ENCODE measurements at places on chromosomes 7 and 10. TPM values are rescaled to one million over a fixed set of nuclear protein-coding genes. Genes with fewer than 3 reads are reported as not detected.

DNA sequence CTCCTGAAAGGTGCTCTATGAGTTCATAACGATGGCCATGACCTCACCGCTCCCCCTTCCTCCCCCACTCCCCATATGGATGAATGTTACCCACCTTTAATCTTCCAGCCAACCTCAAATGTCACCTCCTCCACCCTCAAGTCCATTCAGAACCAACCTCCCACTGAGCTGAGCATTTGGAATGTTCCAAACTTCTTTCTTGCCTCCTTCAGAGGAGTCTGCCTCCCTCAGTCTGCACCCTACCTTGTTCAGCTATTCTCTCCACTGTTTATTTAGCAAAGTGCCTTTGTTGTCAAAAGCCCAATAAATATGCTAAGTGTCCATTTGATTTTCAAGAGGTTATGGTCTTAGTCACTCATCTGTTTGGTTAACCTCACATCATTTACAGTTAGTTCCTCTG is 22.9 kb upstream of the MTPAP start:
- DNase-seq: no peak

DNA sequence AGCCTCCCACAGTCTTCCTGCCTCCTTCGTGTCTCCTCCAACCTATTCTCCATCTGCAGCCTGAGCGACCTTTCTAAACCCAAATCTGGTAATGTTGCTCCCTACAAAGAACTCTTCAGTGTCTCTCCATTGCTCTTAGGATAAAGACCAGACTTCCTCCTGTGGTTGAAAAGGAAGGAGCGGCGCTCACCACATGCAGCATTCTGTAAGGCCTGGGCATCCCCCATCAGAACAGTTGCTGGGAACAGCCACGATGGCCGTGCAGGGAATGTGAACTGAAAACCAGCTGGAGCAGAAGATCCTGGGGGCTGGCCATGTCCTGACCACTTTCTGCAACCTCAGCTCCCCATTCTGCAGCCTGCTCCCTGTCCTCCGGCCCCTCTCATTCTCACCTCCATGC is 237.8 kb upstream of the ZMIZ1 start:
- DNase-seq: no peak

- DNase-seq: no peak
Observed at GRCh38 chr7:82534684-82535083, 91.1 kb upstream of the CACNA2D1 start.

DNA sequence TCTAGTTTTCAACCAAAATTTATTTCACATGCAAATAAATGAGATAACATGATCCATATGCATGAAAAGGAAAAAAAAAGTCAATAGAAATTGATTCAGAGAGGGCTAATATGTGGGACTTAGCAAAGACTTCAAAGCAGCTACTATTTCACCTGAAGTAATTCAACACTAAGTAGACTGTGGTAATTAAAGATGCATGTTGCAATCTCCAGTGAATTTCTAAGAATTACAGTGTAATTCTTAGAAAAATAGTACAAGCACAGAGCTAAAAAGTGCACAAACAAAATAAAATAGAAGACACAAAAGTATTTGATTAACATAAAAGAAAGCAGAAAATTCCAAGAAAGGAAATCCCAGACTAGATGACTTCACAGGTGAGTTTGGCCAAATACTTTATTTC is 25.7 kb downstream of the GPR22 start:
- DNase-seq: no peak

- DNase-seq: no peak
Observed at GRCh38 chr10:88091490-88092061, 228.2 kb downstream of the PTEN start.

DNA sequence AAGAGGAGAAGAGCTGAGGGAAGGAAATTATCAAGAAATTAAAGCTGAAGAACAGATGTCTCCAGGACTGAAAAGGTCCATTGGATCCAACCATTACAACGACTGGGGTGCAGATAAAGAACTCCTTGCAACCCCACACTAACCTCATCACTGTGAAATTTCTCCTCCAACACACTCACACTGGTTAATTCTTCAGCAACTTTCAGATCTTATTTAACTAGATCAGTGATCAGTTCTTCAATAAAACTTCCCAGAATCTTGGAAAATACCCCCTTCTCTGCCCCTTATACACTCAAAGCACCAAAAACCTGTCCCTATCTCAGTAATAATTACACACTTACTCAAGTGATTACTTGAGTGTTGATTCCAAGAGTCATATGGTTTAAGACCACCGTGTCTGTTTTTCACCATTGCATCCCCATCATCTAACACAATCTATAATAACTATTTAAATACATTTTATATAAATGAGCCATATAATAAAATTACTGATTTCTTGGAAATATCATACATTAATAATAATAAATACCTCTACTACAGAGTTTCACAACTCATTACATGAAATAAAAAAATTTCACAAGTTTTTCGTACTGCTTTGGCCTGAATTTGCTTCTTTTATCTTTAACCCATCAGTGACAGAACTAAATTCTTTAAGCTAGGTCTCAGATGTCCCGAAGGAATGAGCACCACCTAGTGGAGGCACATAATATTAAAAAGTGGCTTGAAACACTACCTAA is 123.7 kb downstream of the MPP7 start:
- peak; percentile 74 for DNase-seq

- DNase-seq: no peak
Observed at GRCh38 chr7:25430200-25430931, 202.1 kb upstream of the NPVF start.

DNA sequence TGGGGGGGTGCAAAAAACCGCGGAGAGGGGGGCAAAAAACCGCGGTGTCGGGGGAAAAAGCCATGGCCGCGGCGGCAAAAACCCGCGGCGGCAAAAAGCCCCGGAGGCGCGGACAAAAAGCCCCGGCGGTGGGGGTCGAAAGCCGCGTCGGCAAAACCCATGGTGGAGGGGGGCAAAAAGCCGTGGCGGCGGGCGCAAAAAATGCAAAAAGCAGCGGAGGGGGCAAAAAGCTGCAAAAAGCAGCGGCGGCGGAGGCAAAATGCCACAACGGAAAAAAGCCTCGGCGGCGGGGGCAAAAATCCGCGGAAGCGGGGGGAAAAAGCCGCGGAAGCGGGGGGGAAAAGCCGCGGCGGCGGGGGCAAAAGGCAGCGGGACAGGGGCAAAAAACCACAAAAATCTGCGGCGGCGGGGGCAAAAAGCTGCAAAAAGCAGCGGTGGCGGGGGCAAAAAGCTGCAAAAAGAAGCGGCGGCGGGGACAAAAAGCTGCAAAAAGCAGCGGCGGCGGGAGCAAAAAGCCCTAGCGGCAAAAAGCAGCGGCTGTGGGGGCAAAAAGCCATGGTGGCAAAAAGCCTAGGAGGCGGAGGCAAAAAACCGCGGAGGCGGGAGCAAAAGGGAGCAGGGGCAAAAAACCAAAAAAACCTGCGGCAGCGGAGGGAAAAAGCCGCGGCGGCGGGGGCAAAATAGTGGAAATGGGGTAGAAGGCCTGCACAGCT is 418.9 kb downstream of the ZNF716 start:
- no peak for DNase-seq

DNA sequence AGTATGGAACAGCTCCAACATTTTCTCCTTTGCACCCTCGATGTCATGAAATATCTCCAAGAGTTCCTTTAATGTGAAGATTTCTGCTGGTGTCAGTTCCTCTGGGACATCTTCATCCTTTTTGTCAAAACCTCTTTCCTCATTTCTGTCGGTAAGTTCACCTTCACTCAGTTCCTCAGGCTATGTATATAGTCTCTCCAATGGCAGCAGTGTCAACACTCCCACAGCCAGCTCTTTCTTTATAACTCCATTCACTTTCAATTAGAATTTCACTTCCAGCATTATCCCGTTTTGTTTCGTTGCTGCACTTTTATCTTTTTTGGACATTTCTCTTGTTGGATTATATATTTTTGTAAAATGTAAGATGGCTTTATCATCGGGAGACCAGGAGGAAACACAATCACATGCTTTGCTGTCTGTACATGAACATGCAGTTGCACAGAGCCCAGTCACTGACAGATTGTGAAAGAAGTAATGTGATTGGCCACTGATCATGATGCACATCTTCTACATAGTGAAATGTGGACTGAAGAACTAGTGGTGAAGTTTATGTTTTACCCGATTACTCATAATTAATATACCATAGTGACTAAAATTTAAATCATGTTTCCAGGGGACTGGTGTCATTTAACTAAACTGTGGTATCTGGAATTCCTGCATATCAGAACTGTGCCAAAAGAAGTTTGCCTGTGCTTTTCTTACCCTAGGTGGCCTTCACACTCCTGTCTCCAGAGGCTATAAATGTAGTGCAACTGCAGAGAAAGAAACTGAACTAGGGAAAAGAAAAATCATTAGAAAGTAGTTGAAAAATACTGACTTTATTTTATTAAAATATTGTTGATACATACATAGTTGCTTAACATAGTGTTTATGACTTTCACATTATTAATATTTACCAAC is 289.6 kb downstream of the PPP1R3A start:
- DNase-seq: no peak

DNA sequence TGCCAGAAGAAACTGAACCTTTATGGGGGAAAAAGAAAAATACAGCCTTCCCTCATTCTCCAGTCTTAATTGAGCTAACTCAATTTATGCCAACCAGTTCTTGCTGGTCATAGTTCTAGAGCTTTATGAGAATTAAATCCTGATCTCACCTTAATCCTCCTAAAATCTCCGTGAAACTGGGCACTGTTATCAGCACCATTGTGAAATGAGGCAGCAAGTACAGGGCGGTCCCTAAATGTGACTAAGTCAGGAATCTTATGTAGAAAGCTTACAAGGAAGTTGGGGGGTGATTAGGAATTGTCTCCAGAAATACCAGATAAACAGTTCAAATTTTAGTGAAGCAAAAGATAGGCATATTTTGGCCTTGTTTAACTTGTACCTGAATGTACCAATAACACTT is 10.7 kb upstream of the INSYN2A start:
- no peak for DNase-seq

GRCh38 chr7:104878577-104878976 is 135.4 kb upstream of the KMT2E start:
- no peak for DNase-seq

GRCh38 chr7:35286422-35286821 is 32.5 kb upstream of the TBX20 start:
- DNase-seq: no peak

DNA sequence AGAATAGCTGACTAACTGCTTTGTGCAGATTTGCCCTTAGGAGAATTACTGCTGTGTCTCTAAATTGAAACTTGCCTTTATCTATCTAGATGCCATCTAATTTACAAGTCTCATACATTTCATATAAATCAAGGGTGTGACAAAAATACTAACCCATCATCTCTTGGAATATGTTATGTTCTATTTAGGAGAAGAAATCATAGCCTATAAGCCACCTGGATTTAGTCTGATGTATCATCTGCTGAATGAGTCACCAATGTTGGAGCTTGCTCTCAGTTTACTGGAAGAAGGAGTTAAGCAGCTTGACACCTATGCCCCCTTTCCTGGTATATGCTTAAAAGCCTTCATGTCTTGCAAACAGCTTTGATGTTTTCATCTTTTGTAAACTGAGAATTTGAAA is 43.5 kb downstream of the NUP205 start:
- DNase-seq: no peak

DNA sequence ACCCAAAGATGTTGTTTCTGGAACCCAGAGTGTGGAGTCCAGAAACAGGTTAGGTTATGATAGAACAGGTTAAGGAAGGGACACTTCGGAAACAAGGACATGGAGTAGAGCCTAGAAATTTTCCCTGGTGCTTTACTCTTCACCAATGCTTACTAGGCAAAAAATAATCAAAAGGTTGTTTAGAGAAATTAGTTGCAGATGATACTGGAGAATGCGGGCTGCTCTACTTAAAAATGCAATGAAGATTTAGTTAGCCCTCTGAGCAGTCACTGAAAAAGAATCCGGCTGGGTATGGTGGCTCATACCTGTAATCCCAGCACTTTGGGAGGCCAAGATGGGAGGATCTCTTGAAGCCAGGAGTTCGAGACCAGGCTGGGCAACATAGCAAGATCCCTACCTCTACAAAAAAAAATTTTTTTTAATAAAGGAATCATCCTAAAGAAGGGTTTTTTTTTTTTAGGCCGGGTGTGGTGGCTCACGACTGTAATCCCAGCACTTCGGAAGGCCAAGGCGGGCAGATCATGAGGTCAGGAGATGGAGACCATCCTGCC is 3.3 kb upstream of the UBE2H start:
- no peak for DNase-seq

DNA sequence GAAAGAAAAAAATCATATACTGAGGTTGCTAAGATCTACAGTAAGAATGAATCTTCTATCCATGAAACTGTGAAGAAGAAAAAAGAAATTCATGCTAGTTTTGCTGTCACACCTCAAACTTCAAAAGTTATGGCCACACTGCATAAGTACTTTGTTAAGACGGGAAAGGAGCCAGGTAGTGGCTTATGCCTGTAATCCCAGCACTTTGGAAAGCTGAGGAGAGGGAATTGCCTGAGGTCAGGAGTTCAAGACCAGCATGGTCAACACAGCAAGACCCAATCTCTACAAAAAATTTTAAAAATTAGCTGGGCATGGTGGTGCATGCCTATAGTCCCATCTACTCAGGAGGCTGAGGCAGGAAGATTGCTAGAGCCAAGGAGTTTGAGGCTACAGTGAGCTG is 22.1 kb downstream of the CCDC186 start:
- no peak for DNase-seq

- DNase-seq: no peak
Observed at GRCh38 chr10:52442576-52442975, 128.5 kb downstream of the DKK1 start.

- DNase-seq: no peak
Observed at GRCh38 chr10:118481871-118482270, 113.6 kb downstream of the PRLHR start.

DNA sequence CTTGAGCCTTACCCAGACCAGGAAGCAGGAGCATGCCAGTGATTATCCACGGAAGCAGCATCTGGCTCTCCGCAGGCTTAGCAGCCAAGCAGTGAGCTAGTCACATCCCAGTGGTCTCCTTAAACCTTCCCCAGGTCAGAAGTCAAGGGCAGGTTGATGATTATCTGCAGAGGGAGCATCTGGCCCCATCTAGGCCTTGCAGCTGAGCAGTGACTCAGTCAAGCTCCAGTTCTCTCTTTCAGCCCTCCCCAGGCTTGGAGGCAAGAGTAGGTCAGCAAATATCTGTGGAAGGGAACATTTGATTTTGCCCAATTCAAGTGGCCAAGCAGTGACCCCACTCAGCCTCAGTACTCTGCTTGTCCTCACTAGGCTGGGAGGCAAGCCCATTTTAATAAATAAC is 61.6 kb downstream of the ANKRD7 start:
- DNase-seq: no peak

- no peak for DNase-seq
Observed at GRCh38 chr10:33164060-33164709, 170.3 kb downstream of the NRP1 start.

- DNase-seq: no peak
Observed at GRCh38 chr10:17195083-17195482, 6.4 kb downstream of the TRDMT1 start.

DNA sequence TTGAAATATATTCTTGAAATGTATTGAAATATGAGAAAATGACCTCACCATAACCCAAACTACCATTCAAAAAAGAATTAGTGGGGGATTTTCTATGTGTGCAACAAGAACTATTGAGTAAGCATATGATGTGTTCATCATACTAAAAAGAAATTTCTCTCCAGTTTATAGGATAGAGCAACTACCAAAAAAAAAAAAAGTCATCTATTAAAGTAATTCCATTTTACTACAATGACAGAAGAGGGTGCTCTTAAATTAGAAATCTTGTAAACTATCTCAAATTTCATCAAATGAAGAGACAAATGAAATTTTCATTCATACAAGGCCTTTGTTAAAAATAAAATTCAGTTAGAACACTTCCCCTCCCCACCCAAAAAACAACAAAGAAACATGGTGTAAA is 195.4 kb upstream of the PLXDC2 start:
- no peak for DNase-seq

Gene CLEC2L
- 0.24 TPM for polyA plus RNA-seq

Gene FZD1
- polyA plus RNA-seq: 53.6 TPM

Gene SH3PXD2A
- polyA plus RNA-seq: 82.4 TPM

Gene PTPRN2
- 6.2 TPM for polyA plus RNA-seq
